ENCODE measurements at places on chromosomes 12 and 14.

GRCh38 chr12:78698747-78699146, 165.8 kb upstream of the SYT1 start:
- DNase-seq, result no peak

DNA sequence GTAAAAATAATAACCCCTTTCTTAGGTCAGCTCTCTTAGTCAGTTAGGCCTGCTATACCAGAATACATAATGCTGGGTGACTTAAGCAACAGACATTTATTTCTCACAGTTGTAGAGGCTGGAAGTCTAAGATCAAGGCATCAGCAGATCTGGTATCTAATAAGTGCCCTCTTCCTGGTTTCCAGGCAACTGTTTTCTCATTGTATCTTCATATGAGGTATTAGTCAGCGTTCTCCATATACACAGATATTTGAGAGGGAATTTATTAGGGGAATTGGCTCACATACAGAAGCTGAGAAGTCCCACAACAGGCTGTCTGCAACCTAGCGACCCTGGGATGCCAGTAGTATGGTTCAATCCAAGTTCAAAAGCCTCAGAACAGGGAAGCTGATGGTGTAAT, 896.0 kb downstream of the GALC start:
- no peak for DNase-seq

DNA sequence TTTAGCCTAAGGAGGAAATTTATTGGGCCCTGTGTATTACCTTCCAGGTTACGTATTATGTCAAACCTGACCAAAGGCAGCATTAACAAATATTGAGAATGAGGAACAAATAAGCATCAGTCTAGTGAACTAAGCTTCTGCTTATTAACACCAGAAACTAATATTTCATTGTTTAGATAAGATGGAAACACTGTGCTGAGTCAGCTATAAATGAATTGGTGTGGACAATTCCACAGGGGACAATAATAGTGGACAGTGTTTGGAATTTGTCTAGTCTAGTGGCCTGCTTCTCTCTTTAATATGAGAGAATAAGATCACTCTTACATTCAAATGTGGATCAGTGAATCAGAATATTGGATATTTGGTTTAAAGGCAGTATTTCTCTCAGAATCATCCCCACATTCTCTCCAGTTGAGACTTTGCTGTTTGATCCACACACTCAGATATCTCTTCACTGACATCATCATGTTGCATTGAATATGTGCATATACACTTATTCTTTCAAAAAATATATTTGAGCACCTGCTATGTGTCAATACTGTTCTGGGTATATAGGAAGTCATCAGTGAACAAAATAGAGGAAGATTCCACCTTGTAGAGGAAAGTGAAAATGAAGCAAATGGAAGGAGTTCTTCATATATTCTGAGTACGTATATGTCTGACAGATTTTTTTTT, 136.3 kb downstream of the DIO2 start:
- DNase-seq, result no peak

DNA sequence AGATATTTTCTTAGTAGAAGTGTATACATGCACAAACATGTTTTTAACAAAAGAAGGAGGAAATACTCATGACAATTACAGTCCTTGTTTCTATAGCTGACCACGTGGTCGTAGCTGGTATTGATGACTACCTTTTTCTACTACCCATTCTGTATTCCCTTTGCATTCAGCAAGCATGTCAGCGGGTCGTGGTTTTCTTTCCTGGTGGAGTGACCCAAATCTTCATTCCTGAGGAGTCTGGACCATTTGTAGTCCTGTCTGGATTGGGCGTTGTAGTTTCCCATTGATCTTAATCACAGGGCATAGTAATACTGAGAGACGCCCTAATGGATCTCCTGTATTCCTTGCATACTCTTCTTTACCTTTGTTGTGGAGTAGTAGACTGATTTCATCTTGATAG, 472.1 kb upstream of the RGS6 start:
- no peak for DNase-seq

DNA sequence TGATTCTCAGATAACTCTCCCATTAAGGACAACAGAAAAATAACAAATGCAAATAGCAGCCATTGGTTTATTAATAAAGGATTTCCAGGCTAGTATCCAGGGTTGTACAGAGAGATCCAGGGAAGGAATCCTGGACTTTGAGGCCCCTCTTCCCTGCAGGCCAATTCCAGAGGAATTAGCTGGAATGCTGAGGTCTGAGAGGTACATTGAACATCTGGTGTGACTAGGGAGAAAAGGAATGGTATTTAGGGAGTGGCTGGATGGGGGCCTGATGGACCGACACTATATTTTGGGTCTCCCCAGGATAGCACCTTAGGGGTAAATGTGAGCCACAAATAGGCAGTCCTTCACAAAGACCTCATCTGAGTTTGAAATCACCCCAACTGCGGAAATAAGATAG, 924.5 kb downstream of the AACS start:
- no peak for DNase-seq

DNA sequence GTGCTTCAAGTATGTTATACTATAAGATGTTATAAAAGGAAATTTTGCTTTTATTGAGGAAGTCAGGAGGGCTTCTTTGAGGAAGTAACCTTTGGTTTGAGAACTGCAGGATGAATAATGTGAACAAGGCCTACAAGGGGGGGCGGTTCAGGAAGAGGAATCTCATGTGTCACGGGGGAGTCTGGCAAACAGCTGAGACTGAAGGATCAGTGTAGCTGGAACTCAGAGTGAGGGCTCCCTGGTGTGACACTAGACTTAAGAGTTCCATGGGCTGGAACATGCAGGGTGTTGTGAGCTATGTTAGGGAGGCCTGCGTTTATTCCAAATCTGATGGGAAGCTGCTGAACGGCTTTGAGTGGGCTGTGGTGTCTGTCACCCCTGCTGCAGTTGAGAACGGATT, 62.3 kb downstream of the UNC79 start:
- DNase-seq, result no peak

DNA sequence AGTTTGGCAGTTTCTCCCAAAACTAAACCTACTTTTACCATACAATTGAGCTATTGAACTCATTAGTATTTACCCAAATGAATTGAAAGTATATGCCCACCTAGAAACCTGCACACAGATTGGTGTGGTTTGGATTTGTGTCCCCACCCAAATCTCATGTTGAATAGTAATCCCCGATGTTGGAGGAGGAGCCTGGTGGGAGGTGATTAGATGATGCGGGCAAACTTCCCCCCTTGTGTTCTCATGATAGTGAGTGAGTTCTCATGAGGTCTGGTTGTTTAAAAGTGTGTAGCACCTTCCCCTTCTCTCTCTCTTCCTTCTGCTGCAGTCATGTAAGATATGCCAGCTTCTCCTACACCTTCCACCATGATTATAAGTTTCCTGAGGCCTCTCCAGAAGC, 4.0 kb upstream of the KRT6C start:
- DNase-seq, result no peak

- DNase-seq, result peak; percentile 39
Observed at GRCh38 chr12:62799766-62800406, 135.1 kb downstream of the PPM1H start.

- DNase-seq, result no peak
Observed at GRCh38 chr12:106214571-106214970, 33.2 kb downstream of the CKAP4 start.

DNA sequence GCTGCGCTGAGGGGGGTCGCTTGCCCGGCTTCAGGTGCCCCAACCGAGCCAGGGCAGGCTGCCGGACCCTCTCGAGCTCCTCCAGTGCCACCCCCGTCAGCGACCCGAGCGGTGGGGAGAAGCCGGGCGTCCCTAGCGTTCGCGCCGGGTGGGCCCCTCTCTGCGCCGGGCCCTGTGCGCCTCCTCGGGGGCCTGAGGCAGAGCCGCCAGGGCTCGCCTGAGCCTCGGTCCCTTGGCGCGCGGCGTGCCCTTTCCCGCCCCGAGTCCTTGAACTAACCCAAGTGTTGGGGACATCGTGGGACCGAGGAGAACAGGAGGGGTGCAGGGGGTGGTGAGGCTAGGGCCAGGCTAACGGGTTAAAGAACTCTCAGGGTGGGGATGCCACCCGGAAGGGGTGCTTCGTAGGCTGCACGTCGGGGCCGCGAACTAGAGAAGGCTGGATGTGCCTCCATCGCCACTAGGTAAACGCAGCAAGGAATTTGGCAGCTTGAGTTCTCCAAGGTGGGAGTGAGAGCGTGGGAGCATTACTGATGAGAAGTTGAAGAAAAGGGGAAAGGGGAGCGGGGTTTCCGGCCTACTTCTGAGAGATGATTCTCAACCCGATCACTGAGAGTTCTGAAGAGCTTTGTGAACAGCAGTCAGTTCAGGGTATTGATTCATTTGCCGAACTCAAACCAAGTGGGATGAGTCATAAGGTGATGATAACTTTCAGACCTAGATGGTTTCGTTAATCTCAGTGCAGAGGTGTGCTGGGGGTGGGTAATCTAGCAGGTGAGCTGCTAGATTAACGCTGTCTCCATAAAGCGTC, 618 bp downstream of the RNF34 start:
- peak; percentile 66 for DNase-seq

DNA sequence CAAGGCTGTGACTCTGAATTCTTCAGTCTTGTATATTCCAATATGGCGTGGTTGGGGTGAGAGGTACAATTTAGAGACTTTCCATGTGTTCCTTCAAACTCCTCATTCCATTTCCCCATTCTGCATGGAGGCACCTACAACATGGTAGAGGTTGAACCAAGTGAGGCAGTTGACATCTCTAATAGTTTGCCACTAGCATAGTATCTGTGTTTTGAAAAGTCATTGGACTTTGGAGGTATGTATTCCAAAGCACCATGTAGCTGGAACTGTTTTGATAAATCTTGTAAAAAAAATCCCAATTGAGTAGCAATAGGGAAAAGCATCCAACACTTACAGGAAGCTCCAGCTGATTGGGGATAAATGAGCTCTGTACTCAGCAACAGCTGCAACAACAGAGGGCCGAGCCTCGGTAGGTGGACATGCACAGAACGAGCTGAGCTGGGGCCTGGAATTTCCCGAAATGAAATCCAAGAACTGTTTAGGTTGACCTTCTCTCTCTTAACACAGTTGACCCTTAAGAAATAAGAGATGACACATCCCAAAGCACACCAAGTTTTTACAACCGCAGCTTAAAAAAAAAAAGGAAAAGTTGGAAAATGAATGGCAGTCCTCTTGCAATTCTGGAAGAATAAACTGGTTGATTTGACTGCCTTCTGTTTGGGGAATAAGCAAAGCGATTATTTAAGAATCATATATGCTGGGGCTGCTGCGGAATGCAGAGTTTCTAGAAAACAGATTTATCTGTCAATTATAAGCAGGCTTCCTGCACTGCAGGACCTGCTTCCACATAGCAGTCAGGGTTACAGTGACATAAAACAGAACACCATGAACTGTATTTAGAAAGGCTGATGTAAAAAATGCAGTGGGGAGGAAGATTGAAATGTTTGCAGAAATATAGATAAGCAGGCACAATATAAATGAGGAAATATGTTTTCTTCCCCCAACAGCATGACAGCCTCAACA, 194.6 kb upstream of the KRR1 start:
- DNase-seq, result no peak

- DNase-seq, result no peak
Observed at GRCh38 chr12:109926016-109926415, 25.9 kb downstream of the TCHP start.

DNA sequence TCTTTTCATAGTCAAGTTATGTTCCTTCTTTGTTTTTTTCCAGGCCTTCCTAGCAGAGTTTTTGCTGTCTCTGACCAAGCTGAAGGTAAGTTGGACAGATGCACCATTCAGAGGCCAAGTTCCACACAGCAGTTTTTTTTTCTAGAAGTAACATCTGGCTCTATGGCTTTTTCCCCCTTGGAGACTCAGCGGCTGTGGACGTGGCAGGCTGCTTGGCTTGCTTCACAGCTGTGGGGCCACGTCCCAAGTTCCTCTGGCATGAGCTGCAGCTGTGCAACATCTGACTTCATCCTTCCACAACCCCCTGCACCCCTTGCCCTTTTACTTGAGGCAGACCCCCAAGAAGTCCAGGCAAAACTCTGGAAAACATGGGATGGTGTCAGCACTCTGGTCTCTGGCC, 24.2 kb upstream of the RHOJ start:
- DNase-seq, result no peak

GRCh38 chr12:112875608-112876007, 31.2 kb upstream of the OAS1 start:
- no peak for DNase-seq

GRCh38 chr14:104305511-104306449, 167.4 kb downstream of the KIF26A start:
- DNase-seq, result no peak

GRCh38 chr14:53955229-53955556, 1.4 kb downstream of the BMP4 start:
- peak; percentile 60 for DNase-seq

DNA sequence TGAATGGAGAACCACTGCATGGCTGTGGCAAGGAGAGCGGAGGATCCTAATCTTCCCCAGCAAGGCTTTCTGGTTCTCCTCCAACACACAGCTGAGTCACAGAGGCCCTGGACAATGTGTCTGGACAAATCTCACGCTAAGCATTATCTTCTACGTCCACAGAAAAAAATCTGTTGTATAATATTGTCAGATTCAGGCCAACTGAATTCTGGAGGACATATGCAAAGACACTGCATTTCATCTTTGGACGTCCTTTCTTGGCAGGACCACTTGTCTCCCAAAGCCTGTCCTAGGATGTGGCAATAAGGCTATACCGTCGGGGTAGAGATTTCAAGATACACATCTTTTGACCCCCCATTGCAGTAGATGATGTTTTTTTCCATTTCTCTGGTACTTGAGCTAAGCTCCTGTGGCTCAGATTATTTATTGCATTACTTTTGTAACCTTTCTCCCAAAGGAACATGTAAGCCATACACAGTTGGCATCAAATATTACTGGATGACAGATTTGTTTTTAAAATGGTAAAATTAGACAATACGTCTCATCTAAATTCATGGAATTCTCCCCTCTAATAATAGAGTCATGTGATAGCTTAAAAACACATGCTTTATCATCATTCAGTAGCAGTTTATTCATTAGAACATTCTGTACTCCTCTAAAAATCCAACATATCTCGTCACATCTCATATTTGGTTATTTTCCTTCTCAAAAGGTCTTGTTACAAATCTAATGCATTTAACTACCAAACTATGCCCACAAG, 19.4 kb downstream of the LMO3 start:
- no peak for DNase-seq

DNA sequence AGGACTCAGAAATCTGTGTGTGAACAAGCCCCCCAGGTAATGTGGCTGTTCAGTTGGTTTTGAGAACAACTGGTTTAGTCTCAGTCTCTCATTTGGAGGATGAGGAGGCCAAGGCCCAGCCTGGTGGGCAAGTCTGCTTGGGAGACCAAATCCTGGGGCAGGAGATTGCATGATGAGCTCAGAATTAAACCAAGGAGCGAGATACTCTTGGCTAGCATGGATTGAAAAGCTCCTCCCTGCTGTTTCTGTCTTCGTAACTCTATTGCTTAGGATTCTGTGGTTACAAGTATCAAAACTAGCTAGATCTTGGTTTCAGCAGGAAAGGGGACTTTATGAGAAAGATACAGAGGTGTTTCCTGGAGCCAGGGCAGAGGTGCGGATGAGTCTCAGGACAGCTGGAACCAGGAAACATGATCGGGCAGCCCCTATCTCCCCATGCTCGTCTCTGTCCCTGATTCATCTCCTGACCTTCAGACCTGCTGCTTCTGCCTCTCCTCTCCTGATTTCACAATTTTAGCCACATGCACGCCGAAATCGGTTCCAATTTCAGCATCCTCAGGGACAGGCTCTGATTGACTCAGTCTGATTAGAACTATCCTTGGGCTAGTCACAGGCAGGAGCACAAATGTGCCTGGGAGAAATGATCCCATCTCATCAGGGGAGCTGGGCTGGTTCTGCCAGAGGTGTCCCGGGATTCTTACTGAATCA, 40.2 kb upstream of the RIN3 start:
- no peak for DNase-seq
